ENCODE measurements at places on chromosomes 5 and 9.

- DNase-seq: no peak
Measured at GRCh38 chr5:132469380-132470009, 21.1 kb downstream of the IRF1 start.

- no peak for DNase-seq
Measured at GRCh38 chr5:33091571-33092363, 349.0 kb upstream of the TARS1 start.

DNA sequence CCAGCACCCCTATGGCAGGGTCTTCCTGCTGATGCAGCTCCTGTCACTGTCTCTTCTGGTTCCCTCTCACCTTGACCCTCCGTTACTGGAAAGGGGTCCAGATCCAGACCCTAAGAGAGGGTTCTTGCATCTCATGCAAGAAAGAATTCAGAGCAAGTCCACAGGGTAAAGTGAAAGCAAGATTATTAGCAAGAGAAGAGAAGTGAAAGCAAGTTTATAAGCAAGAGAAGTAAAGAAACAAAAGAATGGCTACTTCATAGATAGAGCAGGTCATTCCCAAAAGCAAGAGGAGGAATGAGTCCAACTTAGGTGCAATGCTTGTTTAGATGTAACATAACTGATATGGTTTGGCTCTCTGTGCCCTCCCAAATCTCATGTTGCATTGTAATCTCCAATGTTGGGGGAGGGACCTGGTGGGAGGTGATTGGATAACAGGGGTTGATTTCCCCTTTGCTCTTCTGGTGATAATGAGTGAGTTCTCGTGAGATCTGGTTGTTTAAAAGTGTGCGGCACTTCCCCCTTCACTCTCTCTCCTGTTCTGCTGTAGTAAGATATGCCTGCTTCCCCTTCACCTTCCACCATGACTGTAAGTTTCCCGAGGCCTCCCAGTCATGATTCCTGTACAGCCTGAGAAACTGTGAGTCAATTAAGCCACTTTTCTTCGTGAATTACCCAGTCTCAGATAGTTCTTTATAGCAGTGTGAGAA lies 183.3 kb downstream of the MED10 start:
- DNase-seq: no peak

- DNase-seq: no peak
Measured at GRCh38 chr9:33287087-33287490, 3.2 kb upstream of the NFX1 start.

GRCh38 chr5:73831066-73831465 lies 205.1 kb downstream of the ARHGEF28 start:
- DNase-seq: no peak

DNA sequence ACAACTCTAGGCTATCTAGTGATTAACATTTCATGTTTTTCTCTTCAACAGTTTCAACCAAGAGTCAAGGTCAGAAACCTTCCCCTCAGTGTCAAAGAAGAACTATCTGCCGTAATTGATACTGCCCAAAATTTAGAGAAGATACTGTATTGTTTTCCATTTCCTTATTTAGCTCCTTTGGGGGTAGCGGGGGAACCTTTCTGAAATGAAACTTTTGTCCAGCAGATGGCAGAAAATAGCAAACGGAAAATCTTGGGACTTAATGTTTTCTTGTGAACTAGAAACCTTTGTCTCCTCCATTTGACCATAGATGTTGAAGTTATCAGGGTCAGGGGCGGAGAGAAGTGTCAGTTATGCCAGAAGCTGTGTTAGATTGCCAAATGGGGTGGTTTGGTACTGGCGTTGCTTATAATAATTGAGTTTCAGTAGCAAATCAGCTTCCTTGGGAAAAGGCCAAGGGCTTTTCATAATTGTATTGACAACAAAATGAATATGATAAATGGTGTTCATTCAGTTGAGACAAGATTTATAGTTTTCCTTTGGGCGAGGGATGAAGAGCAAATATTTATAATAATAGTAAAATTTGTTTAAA lies 101.7 kb upstream of the TLX3 start:
- DNase-seq: no peak

GRCh38 chr5:160061770-160062169 lies 52.8 kb downstream of the TTC1 start:
- no peak for DNase-seq

- DNase-seq: no peak
Measured at GRCh38 chr5:42429694-42430093, 6.5 kb downstream of the GHR start.

DNA sequence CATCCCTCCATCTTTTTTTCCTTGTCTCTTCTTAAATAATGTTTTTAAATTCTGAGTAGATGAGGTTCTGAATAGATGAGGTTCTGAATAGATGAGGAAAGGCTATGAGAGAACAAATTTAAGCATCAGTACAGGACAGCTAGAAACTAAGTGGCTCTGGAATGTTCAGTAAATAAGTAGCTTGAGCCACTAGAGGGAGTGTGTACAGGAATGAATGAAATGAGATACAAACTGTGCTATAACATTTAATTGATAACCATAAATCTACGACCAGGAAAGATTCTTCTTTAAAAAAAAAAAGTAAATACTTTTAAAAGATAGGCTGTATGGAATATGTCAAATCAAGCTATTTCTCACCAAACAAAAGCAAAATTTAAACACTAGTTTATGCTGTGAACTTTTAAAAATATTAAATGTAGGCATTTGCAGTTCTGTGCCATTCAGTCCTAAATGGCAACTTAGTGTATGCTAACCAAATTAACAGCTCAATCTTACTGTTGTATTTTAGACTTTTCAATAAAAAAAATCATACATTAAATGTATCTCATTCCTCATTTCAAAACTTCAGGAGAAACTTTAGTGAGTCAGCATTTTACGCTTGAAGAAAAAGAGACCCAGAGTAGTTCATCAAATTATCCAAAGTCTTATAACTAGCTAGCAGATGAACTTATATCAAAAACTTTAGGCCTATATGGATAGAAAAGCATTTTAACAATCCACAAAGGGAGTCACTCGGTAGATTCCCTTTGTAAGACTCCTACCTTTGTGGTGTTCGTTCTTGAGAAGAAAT lies 70.4 kb upstream of the SNX2 start:
- DNase-seq: no peak

DNA sequence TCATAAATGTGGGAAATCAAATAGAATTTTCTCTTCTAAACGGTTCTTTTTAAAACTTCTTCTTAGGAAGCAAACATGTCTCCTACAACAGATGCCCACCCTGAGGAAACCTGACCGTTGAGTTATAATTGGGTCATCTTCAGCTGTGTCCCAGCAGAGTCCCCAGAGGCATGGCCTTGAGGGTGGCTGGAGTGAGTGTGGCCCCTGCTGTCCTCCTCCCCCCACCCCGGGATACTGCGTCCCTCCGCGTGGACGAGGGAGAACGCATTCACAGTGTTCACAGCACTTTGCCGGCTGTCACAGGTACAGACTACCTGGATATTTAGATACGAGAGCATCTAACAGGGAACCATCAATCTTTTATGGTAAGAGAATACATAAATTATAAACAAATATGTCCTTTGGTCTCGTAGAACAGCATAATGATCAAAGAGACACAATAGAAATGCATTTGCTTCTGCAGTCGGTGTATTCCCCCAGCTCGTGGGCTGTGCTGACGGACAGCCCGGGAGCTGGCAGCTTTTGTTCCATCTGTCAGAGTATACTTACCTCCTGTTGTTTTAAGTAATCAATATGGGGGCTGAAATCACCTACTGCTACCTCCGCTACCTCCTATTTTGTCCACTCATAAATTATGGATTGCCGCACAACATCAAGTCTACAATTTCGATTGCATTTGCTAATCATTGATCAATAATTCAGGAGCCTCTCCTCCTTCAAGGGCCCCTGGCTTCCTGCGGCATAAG lies 214.7 kb downstream of the IRX2 start:
- DNase-seq: no peak

- DNase-seq: no peak
Measured at GRCh38 chr9:122338994-122339393, 31.8 kb upstream of the PTGS1 start.

GRCh38 chr5:174777583-174777982 lies 53.2 kb downstream of the MSX2 start:
- no peak for DNase-seq

GRCh38 chr9:134778841-134779411 lies 101.7 kb upstream of the FCN2 start:
- no peak for DNase-seq

DNA sequence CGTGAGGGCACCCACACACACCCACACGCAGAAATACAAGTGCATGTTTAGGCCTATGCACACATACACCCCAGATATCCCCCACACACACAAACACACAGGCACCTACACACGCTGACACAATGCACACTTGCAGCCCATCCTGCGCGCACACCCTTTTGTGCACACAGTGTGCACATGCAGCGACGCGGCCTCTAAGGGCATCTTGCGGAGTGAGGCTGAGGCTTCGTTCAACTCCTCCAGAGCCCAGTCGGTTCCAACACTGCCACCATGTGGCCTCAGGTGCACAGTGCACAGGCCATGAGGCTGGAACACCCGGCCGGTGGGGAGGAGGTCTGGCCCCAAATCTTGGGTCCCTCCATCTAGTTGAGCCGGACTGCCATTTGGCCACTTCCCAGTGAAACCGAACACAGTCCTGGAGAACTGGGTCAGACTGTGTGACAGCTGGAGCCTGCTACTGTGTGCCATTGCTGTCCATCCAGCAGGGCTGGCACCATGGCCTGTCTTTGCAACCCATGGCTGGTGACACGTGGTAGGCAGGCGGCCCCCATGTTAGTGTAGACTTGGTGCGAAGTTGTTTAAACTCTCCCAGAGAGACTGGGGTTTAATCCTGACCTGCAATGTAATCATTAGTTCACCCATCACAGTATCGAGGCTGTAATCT lies 97.7 kb upstream of the MVB12B start:
- peak; percentile 27 for DNase-seq

GRCh38 chr5:68277431-68277830 lies 61.9 kb downstream of the PIK3R1 start:
- no peak for DNase-seq

DNA sequence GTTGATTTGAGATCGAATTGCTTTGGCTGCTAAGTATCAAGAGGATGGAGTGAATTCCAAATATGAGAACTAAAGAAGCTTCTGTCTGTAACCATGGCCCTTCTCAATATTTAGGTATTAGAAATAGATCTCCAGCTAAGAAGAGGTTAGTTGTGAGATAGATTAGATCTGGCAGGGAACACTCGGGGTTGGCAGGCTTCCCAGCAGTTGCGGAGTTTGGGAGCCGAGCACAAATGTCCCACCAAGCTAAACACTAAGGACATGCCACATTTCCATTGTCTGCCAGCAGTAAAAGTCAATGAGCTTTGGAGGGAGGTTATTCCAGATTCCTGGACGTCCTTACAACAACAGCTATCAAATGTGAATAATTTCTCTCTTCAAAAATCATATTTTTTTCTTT lies 85.8 kb downstream of the TAF11L14 start:
- no peak for DNase-seq

DNA sequence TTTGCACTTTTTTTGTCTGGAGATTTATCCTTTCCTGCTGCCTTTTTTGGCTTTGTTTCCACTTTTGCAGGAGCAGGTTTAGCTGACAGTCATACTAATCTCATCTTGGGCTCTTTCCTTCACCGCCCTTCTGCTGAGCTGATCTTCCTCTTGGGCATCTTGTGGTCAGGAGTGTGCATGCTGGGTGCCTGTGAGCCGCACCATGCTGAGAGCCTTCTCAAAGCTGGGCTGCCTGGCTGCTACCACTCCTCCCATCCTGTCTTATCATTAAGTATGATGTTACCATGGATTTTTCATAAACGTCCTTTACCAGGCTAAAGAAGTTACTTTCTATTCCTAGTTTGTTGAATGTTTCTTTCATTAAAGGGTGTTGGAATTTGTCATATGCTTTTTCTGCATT lies 49.5 kb upstream of the MCCC2 start:
- no peak for DNase-seq

All from activated CD4-positive, CD25-positive, alpha-beta regulatory T cell (primary cell).